Naive thymus-derived CD8-positive, alpha-beta T cell (primary cell): ENCODE measurements at places on chromosomes 11 and 22. TPM values are rescaled to one million over a fixed set of nuclear protein-coding genes. Genes with fewer than 3 reads are reported as not detected.

DNA sequence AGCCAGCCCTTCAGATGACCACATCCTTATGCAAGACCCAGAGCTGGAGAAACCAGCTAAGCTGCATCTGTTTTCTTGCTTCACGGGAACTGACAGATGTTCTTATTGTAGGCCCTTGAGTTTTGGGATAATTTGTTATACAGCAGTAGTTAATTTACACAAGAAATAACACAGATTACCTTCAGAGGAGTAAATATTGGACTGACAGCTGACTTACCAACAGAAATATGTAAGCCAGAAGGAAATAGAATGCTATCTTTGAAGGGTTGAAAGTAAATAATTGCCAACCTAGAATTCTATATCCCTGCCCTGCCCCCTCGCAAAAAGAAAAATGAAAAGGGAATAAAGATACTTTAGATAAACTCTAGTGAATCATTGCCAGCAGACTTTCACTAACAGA lies 124.1 kb downstream of the WNT7B start:
- H3K4me3 ChIP-seq, result no peak overlapping the region
- no peaks in the 10 kb centered on the region for H3K4me1 ChIP-seq
- DNase-seq, result no peak
- H3K27ac ChIP-seq, result no peak overlapping the region
- no peaks in the 10 kb centered on the region for H3K27me3 ChIP-seq

HSPB2 gene
- not detected for total RNA-seq

GRCh38 chr11:23668324-23668723 lies 808.0 kb upstream of the CCDC179 start:
- no peak overlapping the region for H3K27ac ChIP-seq
- DNase-seq, result no peak
- no peaks in the 10 kb centered on the region for H3K4me1 ChIP-seq
- H3K27me3 ChIP-seq, result no peaks in the 10 kb centered on the region
- H3K36me3 ChIP-seq, result no peaks in the 10 kb centered on the region
- no peak overlapping the region for H3K4me3 ChIP-seq

GRCh38 chr11:61149624-61150615 lies 11.3 kb downstream of the VPS37C start:
- H3K36me3 ChIP-seq, result peaks cover 7% of the 10 kb centered on the region
- H3K4me3 ChIP-seq, result no peak overlapping the region
- no peaks in the 10 kb centered on the region for H3K27me3 ChIP-seq
- H3K4me1 ChIP-seq, result peaks cover 49% of the 10 kb centered on the region
- no peak overlapping the region for H3K27ac ChIP-seq

CARNS1 gene
- 21.2 TPM for total RNA-seq

GUCY1A2 gene
- total RNA-seq, result not detected

TMPRSS5 gene
- total RNA-seq, result 1.2 TPM

GRCh38 chr11:36399236-36399635 lies 103.1 kb downstream of the PRR5L start:
- no peak for DNase-seq
- H3K4me1 ChIP-seq, result peaks cover 42% of the 10 kb centered on the region
- no peak overlapping the region for H3K27ac ChIP-seq
- H3K4me3 ChIP-seq, result no peak overlapping the region
- no peaks in the 10 kb centered on the region for H3K36me3 ChIP-seq

GRCh38 chr11:129917231-129917630 lies 21.9 kb upstream of the NFRKB start:
- H3K4me3 ChIP-seq, result no peak overlapping the region
- H3K4me1 ChIP-seq, result no peaks in the 10 kb centered on the region
- peaks cover 64% of the 10 kb centered on the region for H3K36me3 ChIP-seq
- DNase-seq, result no peak
- no peak overlapping the region for H3K27ac ChIP-seq
- no peaks in the 10 kb centered on the region for H3K27me3 ChIP-seq

- H3K36me3 ChIP-seq, result no peaks in the 10 kb centered on the region
- no peak overlapping the region for H3K4me3 ChIP-seq
- no peak for DNase-seq
- H3K27me3 ChIP-seq, result peaks cover 47% of the 10 kb centered on the region
These were observed 18.4 kb upstream of the LRRC55 start for GRCh38 chr11:57163160-57163868.

RTN4R gene
- 5.1 TPM for total RNA-seq

TMEM86A gene
- 6.7 TPM for total RNA-seq

DNA sequence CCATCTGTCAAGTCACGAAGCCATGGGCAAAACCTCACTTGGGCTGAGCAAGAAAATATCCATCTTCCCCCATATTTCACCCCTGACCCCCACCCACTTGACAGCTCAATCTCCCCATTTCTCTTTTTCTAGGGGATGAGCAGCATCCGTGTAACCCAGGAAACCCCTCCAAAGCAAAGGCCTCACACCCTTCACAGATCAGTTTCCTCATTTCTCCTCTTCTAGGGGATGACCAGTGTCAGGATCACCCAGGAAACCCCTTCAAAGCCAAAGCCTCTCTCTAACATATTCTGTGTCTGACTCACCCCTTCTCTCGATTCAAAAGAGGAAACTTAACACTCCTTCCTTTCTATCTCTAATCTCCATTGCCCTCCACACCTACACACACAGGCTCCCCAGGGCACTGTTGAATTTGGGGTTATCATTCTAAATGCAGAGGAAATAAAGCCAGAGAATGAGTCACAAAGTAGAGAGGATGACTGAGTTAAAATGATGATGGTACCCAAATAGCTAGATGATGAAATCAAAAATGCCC lies 439.7 kb downstream of the BUD13 start:
- DNase-seq, result no peak
- peaks cover 29% of the 10 kb centered on the region for H3K27me3 ChIP-seq
- H3K4me3 ChIP-seq, result no peak overlapping the region
- no peaks in the 10 kb centered on the region for H3K4me1 ChIP-seq

- H3K27me3 ChIP-seq, result no peaks in the 10 kb centered on the region
- no peak for DNase-seq
- H3K27ac ChIP-seq, result no peak overlapping the region
- H3K4me3 ChIP-seq, result no peak overlapping the region
- H3K4me1 ChIP-seq, result peaks cover 27% of the 10 kb centered on the region
- H3K36me3 ChIP-seq, result peaks cover 15% of the 10 kb centered on the region
These were observed 5.5 kb downstream of the KRTAP5-6 start for GRCh38 chr11:1702506-1702905.

GRCh38 chr11:5703741-5704536 lies 14.3 kb downstream of the TRIM22 start:
- H3K4me3 ChIP-seq, result no peak overlapping the region
- peaks cover 40% of the 10 kb centered on the region for H3K36me3 ChIP-seq
- H3K27ac ChIP-seq, result peak overlapping the region; percentile 45
- DNase-seq, result no peak
- no peaks in the 10 kb centered on the region for H3K27me3 ChIP-seq

SMC1B gene
- total RNA-seq, result not detected

- peaks cover 84% of the 10 kb centered on the region for H3K27me3 ChIP-seq
- H3K4me3 ChIP-seq, result no peak overlapping the region
- peaks cover 2% of the 10 kb centered on the region for H3K4me1 ChIP-seq
- no peak for DNase-seq
- H3K36me3 ChIP-seq, result no peaks in the 10 kb centered on the region
- no peak overlapping the region for H3K27ac ChIP-seq
These were observed 854 bp downstream of the ABCC8 start for GRCh38 chr11:17475666-17476316.

DNA sequence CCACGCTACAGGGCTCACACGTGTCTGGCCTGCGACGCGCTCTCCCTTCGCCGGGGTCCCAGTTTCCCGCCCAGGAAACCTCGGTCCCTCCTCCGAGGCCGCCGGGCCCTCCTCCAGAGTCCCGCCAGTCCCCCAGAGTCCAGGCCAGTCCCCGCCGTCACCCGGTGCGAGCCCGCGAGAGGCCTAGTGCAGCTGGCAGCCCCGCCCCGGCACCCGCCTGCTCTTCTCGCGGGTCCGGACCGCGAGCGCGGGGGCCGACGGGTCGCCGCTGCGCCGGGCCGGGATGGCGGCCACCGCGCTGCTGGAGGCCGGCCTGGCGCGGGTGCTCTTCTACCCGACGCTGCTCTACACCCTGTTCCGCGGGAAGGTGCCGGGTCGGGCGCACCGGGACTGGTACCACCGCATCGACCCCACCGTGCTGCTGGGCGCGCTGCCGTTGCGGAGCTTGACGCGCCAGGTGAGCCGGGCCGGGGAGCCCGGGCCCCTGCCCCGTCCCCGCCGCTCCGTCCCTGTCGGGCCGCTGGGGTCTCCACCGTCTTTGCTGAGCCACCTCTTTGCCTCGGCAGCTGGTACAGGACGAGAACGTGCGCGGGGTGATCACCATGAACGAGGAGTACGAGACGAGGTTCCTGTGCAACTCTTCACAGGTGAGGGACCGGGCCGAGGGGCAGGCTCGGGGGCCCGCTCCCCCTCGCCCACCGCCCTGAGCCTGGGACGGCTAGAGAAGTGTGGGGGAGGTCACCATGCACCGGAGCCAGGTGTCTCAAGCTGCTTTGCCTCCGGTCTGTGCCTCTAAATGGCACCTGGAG lies at the start of gene PTPMT1:
PTPMT1 (plus strand) TSS at position 260 of the 809 bp plus-strand sequence; CDS start at position 284, 24 bp downstream.
- peak within 1 kb of the TSS; percentile 79 for H3K27ac ChIP-seq
- H3K27me3 ChIP-seq, result no peaks in the 10 kb centered on the region
- peak; percentile 78 for DNase-seq
- H3K36me3 ChIP-seq, result no peaks in the 10 kb centered on the region
- peak within 1 kb of the TSS; percentile 84 for H3K4me3 ChIP-seq

GRCh38 chr11:84886344-84886743 lies 740.8 kb downstream of the DLG2 start:
- no peak overlapping the region for H3K4me3 ChIP-seq
- DNase-seq, result no peak
- H3K27ac ChIP-seq, result no peak overlapping the region
- H3K36me3 ChIP-seq, result no peaks in the 10 kb centered on the region

ART5 gene
- not detected for total RNA-seq

GRCh38 chr11:68331338-68331947 lies 19.1 kb downstream of the LRP5 start:
- peaks cover 70% of the 10 kb centered on the region for H3K4me1 ChIP-seq
- H3K4me3 ChIP-seq, result peak overlapping the region; percentile 69
- H3K27ac ChIP-seq, result peak overlapping the region; percentile 63
- no peak for DNase-seq

- H3K36me3 ChIP-seq, result no peaks in the 10 kb centered on the region
- no peaks in the 10 kb centered on the region for H3K4me1 ChIP-seq
- H3K27ac ChIP-seq, result no peak overlapping the region
- no peak for DNase-seq
These were observed 87.1 kb upstream of the OPCML start for GRCh38 chr11:133619397-133619796.

DNA sequence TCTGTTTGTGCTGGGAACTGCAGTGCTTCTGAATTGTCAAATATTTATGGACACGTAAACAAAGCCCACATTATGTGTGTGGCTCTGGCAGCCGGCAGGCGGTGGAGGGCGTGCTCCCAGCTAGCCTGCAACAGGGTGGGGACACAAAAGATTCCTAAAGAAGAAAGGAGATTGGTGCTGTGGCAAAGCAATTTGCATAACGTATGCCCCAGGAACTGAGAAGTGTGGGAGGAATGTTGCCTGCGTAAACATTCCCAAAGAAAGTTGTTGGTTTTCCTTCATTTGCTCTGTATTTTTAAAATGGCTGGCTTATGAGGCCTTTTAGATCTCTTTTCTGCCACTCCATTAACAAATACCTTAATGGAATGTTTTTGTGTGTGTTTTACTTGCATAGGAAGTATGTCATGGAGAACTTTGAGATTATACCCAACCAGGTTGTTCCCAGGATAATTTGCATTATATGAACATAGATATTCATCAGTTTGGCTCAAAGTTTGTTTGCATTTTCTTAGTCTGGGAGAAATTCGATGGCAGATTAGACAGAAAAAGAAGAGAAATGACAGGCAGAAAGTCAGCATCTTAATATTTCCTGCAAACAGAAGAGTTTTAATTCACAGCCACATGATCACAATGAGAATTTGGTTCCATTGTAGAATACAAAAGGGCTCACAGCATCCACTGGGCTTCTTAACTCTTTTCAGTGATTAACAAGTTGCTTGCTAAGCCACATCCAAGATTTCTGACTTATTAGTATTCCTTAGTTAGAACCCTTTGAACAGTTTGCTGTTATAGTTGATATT lies 41.8 kb upstream of the DLAT start:
- H3K27me3 ChIP-seq, result peaks cover 8% of the 10 kb centered on the region
- DNase-seq, result no peak
- no peak overlapping the region for H3K27ac ChIP-seq
- H3K4me3 ChIP-seq, result no peak overlapping the region
- H3K4me1 ChIP-seq, result peaks cover 2% of the 10 kb centered on the region
- no peaks in the 10 kb centered on the region for H3K36me3 ChIP-seq

DNA sequence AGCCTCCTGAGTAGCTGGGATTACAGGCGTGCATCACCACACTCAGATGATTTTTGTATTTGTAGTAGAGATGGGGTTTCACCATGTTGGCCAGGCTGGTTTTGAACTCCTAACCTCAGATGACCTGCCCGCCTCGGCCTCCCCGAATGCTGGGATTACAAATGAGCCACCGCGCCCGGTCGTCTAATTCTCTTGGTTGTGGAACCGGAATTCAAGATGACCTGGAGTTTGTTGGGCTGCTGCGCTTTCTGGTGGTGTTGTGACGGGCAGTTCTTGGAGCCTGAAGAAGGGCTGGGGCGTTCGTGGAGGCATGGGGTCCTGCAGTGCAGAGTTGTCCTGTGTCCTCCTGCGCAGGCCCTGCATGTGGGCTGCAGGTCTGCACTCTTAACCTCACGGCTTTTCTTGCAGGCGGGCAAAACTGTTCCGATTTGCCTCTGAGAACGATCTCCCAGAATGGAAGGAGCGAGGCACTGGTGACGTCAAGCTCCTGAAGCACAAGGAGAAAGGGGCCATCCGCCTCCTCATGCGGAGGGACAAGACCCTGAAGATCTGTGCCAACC lies 4.9 kb upstream of the TRMT2A start:
- DNase-seq, result no peak
- no peaks in the 10 kb centered on the region for H3K27me3 ChIP-seq
- no peak overlapping the region for H3K4me3 ChIP-seq
- H3K4me1 ChIP-seq, result peaks cover 9% of the 10 kb centered on the region

GRCh38 chr22:29907753-29908515 lies 25.0 kb downstream of the MTMR3 start:
- no peak for DNase-seq
- H3K27me3 ChIP-seq, result no peaks in the 10 kb centered on the region
- H3K4me3 ChIP-seq, result no peak overlapping the region
- no peaks in the 10 kb centered on the region for H3K36me3 ChIP-seq
- peaks cover 67% of the 10 kb centered on the region for H3K4me1 ChIP-seq

FOLR2 gene
- total RNA-seq, result 1.0 TPM

DNA sequence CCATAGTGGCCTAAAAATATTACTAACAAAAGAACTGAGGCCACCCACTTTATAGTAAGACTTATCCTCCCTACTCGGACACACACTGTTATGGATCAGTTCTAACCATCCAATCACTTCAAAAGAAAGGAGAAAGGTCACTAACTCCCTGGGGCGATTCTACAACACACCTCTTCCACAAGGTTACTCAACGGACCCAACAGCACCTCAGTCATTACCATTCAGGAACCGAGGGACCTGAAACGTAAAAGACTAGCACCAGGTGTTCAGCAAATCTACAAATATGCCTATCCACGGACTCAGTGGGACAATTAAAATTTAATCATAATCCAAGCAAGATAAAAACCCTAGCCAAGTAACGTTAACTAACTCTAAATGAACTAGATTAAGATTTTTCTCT lies 1.6 kb downstream of the HNRNPUL2 start:
- peak overlapping the region; percentile 98 for H3K4me3 ChIP-seq
- peak overlapping the region; percentile 82 for H3K27ac ChIP-seq
- H3K27me3 ChIP-seq, result no peaks in the 10 kb centered on the region
- DNase-seq, result no peak

CRYBB2 gene
- total RNA-seq, result not detected
